ENCODE measurements at places on chromosomes 5 and 9.

GRCh38 chr5:65261499-65261898 lies 220.2 kb downstream of the ADAMTS6 start:
- DNase-seq, result no peak

- DNase-seq, result no peak
These were observed 44.4 kb downstream of the HMGCR start for GRCh38 chr5:75381456-75381855.

GRCh38 chr5:143207563-143208364 lies 195.7 kb downstream of the NR3C1 start:
- DNase-seq, result no peak

- no peak for DNase-seq
These were observed 804.9 kb upstream of the SEMA6A start for GRCh38 chr5:117379521-117379920.

- no peak for DNase-seq
These were observed 22.2 kb upstream of the MYOT start for GRCh38 chr5:137845472-137845871.

- no peak for DNase-seq
These were observed 36.5 kb upstream of the TENT4A start for GRCh38 chr5:6676702-6677101.

DNA sequence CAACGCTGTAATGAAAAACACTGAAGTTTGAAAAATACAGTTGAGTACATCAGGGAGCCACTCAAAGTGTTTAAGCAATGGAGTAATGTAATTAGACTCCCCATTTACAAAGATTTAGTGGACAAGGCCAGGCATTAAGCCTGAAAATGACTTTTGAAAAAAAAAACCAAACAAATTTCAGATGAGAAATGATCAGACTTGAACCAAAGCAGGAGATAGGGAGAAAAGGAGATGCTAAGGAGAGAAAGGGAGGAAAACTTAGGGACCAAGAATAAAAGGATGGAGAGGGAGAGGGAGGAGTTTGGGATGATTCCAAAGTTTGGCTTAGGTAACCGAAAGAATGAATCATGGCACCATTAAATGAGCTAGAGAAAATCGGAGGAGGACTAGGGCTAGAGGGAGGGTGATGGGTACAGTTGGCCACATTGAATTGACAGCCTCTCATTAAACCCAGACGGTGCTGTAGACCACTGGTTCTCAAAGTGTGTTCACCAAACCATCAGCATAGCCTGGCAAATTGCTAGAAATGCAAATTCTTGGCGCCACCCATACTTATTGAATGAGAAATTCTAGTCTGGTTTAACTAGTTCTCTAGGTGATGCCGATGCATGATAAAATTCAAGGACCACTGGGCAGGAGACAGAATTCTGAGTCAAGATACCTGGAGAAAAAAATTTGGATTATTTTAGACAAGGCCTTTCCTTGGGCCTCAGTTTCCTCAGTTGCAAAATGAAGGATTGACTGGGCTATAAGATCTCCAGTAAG lies 6.2 kb upstream of the CPEB4 start:
- DNase-seq, result no peak

DNA sequence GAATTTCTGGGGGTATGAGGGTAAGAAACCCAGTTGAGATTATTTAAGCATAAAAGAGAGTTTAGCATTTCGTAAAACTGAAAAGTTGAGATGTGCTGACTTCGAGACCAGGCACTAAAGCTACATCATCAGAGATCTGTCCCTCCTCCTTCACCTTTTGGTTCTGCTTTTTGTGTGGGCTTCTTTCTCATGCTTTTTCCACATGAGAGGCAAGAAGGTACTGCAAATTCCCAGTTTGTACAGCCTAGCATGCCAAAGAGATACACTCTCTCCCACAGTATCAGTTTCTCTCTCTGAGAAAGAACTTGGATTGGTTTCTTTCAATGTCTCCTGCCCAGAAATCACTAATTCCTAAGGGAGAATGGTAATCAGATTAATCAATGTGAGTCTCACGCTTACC lies 584.7 kb downstream of the SEMA5A start:
- DNase-seq, result no peak

GRCh38 chr9:117875886-117876285 lies 171.7 kb downstream of the TLR4 start:
- no peak for DNase-seq

- DNase-seq, result no peak
These were observed 53.9 kb downstream of the BARX1 start for GRCh38 chr9:93900971-93901861.

DNA sequence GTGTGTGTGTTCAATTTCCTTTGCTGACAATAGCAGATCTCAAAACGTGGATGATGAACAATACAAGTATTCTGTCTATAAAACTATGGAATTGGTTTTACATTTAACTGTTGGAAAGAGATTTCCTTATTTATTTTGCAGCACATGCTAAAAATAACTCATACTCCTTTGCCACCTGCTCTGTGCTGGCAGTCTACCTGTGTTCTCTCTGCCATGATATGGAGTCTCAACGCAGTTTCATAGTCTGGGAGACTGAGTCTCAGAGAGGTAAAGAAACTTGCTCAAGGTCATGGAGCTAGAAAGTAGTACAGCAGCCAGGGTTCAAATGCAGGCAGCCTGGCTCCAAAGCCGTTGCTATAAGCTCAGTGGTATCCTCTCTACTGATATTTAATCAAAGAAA lies 466.0 kb upstream of the DAP start:
- no peak for DNase-seq

DNA sequence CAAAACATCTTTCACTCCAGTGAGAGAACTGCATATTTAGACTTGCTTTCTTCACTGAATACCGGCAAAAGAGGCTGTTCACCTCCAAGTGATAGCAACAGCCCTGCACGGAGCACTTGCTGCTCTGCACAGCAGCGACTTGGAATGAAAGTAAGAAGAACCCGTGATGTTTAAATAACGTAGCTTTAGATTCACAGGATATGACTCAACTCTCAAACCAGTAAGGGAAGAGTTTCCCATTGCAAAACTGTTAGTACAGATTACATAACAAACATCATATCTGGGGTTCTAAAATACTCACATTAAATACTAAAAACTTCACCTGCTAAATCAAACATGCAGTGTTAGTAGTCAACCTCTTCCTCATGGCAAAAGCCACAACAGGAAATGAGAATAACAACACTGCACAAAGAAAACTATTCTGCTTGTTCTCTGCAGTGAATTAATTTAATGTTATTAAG lies 203.4 kb downstream of the MCTP1 start:
- DNase-seq, result no peak

DNA sequence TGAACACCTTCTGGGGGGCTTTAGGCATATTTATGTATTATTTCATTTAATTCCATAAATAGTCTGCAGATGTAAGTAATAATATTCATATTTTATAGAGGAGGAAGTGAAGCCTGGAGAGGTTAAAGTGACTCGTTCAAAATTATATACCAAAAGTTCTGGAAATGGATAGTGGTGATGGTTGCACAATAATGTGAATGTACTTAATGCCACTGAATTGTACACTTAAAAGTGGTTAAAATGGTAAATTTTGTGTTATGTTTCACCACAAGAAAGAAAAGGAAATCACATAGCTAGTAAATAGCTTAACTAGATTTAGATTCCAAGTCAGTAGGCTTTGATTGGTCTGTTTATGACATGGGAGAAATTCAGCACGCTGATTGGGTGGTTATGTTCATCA lies 13.0 kb upstream of the TMEFF1 start:
- DNase-seq, result no peak

- DNase-seq, result no peak
These were observed 4.3 kb downstream of the FAM174A start for GRCh38 chr5:100539519-100539918.

DNA sequence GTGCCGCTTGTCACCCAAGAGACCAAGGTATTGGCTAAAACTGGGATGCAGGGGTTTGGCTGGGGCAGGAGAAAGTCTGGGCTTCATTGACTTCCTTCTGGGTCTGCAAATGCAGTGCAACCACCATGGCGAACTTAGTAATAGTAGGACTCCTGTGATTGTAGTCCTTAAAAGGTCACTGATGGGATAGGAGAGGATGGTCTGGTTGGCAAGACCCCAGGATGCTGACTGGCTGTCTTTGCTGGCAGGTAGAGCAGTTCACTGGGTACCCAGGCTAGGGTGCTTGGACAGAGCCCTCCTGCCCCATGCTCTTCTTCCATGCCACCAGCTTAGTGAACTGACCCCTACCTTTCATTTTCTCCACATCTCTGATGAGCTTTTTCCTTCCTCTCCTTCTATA lies 37.2 kb downstream of the ANGPTL2 start:
- DNase-seq, result no peak

- no peak for DNase-seq
These were observed 1279.5 kb downstream of the CDH12 start for GRCh38 chr5:21573416-21574314.

- DNase-seq, result no peak
These were observed 4.2 kb upstream of the SEMA4D start for GRCh38 chr9:89502038-89502601.

DNA sequence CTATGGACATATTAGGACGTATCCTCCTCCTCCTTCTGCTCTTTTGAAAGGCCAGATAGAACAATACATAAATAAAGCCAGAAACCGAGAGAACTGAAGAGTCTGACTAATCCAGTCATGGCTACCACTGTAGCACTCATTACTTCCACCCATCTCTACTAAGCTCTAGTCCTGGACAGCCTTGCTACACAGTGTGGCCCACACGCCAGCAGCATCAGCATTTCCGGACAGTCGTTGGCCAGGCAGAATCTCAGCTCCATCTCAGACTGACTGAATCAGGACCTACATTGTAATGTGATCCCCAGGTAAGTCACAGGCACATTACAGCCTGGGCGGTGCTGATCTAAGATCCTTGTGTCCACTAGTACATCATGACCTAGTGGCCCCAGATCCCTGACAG lies 182.9 kb downstream of the DRD1 start:
- no peak for DNase-seq

DNA sequence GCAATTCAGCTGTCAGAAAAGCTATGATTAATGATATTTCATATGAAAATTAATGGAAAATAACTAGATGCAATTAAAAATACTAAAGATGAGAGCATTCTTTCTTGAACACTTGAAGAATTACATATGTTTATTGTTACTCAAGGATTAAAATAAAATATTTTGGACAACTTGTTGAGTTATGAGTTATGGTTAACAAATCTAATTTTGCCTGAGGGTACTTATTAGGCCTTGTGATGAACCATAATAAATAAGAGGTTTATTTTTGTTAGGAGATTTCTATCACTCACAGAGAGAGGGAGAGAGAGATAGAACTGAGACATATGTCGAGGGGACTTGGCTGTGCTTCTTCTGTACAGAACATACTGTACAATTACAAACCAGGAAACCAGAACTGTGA lies 183.7 kb downstream of the ISL1 start:
- no peak for DNase-seq

DNA sequence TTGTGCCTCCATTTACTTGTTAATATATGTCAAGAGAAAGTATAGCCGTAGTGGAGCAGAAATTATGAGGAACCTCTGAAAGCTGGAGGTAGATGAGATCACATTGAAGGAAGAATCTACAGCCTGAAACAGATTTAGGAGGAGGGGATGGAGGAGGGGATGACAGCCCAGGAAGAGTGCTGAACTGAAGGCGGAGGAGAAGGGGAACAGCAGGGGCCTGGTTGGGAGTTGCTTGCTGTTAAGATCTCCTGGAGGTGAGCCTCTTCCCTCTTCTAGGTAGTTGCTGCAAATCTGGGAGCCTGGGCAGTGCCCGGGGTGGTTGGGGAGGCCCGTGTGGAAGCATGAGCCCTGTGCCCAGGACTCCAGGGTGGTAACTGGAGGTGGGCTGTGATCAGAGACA lies 111.8 kb upstream of the SEMA6A start:
- no peak for DNase-seq

DNA sequence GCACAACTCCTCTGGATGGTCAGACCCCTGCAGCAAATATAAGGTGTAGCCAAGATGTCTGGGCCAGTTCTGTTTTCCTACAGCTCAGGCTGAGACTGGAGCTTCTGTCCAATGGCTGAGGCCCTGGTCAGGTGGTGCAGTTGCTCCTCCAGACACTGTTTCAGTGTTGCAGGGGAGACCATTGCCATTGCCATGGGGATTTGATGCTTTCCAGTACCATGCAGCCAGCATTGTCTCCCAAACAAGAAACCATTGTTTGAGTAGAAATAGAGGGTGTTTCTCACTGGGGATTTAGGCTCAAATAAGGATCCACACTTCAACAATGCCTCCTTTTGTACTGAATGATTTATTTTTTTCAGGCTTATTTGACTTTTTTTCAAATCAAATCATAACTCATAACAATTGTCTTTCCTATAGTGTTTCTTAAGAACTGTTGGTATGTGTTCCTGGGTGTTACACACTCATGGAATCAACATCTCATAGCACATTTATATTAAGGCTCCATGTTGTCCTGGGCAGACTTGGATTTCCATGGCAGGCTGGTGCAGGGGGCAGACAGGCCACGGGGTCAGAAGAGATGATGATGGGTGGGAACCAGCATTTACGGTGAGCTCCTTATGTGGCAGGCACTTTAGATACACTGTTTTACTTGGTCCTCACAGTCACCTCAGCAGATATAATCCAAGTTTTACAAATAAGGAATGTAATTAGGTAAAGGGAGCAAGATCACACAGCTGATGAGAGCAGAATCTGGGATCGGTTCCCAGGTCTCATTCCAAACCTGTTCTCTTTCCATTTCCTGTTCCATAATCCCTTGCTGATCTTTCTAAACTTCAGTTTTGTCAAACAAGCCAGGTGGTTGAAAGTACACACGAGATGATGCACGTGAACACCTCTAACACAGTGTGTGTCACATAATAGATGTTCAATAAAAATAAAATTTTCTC lies 95.9 kb upstream of the GNAQ start:
- no peak for DNase-seq

DNA sequence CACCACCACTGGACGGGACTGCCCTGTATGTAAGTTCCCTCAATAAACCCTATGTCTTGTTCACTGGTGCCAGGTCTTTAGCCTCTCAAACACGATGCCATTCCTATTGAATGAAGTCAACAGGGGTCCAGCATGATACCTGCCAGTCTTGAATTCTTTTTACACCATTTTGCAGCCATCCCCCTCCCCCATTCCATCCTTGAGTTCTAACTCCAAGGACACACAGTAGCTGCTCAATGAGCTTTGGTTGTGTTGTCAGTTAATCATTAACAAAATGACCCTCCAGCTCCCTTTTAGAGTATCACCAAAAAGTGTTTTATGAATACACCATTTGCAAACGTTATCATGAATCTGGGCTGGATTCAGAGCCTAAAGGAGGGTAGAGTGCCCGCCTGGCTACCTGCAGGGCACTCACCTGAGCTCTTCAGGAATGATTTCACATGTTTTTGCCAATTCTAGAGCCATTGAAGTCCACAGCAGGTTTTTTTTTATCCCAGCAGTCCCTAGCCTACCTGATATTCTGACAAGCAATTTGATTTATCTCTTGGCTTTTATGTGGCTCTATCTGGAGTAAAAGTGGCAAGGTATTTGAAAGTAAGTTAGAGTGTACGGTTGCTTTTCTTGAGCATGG lies 271.8 kb downstream of the SMARCA2 start:
- DNase-seq, result no peak

- DNase-seq, result peak; percentile 59
These were observed 832 bp downstream of the LMBRD2 start for GRCh38 chr5:36150676-36151433.

DNA sequence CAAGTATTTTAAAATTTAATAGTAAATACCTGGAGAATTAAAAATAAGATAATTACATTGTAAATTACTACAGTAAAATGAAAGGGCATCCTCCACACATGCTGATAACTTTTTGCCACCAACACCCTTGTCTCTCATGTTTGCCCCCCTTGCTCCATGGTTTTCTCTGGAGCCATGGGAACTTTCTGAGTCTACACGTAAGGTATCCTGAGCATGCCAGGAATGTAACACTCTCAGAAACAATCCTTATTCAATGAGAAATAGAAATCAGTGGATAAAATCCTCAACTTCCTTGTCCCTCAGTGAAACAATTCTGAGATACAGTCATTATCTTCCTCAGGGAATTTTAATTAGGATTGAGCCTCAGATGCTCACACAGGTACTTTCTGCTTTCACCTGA lies 108.9 kb downstream of the IZUMO3 start:
- DNase-seq, result no peak
